ENCODE measurements at places on chromosomes 1 and 21.

DNA sequence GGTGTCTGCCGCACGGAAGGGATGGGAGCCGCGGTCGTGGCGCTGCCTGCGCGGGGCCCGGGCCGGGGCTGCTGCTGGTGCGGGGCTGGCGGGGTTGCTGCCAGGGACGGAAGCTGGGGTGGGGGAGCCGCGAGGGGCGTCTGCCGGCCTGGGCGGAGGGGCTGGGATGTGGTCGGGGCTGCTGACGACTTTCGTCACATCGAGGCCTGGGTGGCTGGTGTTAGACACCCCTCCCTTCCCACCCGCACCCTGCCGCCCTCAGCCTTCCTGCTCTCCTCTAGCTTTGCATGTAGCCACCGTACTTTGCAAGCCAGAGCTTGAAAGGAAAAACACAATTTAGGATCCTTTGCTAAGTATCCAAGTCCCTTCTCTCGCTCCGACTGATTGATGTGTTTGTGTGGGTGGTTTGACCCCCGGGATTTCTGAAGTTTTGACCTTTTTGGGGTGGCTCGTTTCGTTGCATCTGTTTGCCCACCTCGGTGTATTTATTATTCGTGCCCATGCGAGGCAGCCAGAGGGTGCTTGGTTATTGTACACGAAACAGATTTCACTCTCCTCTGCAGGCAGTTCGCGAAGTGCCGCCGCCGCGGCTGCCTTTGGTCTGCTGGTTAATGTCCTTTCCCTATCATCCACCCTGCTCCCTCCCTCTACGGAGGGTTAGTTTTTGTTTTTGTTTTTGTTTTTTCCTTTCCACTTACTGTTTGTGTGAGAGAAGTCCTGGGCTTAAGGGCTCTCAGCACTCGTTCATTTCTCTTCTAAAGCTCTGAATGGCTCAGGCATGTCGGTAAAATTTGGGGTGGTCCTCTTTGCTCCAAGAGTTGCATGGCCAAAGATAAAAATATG, 868 bp downstream of the C1orf21 start:
- peak; percentile 28 for DNase-seq

- DNase-seq: peak; percentile 40
Measured at GRCh38 chr1:25107643-25108010, 124.7 kb downstream of the SYF2 start.

DNA sequence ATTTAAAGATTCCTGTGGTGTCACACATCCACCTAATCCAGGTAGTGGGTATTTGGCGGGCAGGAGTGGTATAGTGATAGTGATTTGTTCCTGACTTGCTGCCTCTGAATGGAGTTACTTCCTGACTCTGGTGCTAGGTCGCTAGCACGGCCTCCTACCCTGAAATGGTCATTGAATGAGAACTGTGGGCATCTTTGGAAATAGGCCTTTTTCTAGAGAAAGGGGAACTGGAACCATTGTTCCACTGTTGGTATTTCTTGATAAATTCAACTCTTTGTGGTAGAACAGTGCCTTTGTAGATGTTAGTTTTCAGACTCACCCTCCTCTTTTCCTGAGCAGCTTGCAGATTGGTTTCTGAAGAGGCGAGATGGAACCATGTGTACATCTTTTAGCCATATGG, 1.5 kb downstream of the QSOX1 start:
- DNase-seq: no peak

- DNase-seq: no peak
Measured at GRCh38 chr1:3586986-3587759, 24.1 kb downstream of the MEGF6 start.

DNA sequence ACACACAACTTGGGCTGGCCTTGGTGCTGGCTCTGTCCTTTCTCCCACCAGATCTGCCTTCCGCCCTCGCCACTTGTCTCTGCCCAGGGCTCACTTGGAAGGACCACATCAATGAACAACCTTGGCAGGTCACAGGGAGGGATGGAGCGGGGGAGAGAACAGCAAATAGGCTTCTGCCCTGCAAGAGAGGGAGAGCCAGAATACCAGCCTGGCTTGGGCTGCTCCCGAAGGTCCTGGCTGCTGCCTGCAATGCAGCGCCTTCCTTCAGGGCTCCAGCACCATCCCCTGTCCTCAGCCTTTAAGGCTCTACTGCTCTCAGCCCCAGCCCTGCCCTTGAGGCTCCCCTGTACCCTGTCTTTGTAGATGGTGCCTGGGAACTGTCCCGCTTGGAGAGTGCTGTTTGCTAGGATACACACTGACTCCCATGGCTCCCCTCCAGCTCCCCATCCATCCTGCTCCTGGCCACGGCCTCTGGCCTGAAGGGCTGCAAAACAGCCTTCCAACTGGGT, 43.8 kb downstream of the HIVEP3 start:
- no peak for DNase-seq

GRCh38 chr1:228827019-228827418, 91.7 kb downstream of the RHOU start:
- peak; percentile 28 for DNase-seq

DNA sequence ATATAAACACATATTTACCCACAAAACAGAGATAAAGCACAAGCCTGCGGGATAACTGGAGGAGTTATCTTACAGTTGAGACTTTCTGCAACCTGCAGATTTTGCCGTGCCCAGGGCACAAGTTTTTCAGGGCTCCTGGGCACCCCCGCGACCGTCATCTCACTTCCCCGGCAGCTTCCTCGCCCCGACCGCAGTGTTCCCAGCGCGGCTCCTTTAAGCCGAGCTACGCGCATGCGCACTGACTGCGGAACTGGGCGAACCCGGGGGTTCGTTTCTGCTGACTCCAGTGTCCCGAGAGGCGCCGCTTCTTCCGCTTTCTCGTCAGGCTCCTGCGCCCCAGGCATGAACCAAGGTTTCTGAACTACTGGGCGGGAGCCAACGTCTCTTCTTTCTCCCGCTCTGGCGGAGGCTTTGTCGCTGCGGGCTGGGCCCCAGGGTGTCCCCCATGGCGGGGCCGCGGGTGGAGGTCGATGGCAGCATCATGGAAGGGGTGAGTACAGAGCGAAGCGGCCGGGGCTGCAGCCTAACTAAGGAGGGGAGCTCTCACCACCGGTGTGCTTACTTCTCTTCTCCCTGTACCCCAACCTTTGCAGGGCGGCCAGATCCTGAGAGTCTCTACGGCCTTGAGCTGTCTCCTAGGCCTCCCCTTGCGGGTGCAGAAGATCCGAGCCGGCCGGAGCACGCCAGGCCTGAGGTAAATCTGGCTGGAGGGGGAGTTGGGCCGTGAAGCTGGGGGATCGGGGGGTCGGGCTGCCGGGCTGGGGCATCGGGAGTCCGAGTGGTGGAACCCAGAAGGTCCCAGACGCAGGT, at the start of gene RTCA:
Gene RTCA (plus strand): TSS at position 286 of the 810 bp plus-strand sequence. CDS start 160 bp downstream, at position 446.
- DNase-seq: peak; percentile 95

DNA sequence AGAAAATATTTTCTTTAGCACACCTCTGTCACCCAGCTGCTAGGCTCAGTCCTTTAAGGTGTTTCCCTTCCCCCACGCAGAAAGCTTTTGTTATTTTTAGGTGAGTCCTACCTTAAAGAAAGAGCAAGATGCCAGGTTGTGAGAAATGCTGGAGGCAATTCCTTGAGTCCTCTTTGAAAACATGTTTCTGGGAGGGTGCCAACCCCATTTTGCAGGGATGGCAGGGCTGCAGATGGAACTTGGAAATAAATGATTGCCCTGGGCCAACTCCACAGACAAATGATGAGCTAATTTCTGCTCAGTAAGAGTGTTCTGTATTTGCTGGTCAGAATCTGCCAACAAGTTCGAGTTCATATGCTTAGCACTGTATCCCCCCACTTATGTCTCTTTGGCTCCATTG, 119.2 kb upstream of the RAB3GAP2 start:
- DNase-seq: no peak

GRCh38 chr1:68051475-68051874, 1.0 kb upstream of the DIRAS3 start:
- peak; percentile 70 for DNase-seq

- DNase-seq: no peak
Measured at GRCh38 chr1:205244384-205244783, 16.6 kb downstream of the TMCC2 start.

GRCh38 chr1:114099268-114099667, 54.4 kb downstream of the SYT6 start:
- DNase-seq: no peak

GRCh38 chr21:36551731-36552433, 72.0 kb upstream of the CLDN14 start:
- peak; percentile 93 for DNase-seq

DNA sequence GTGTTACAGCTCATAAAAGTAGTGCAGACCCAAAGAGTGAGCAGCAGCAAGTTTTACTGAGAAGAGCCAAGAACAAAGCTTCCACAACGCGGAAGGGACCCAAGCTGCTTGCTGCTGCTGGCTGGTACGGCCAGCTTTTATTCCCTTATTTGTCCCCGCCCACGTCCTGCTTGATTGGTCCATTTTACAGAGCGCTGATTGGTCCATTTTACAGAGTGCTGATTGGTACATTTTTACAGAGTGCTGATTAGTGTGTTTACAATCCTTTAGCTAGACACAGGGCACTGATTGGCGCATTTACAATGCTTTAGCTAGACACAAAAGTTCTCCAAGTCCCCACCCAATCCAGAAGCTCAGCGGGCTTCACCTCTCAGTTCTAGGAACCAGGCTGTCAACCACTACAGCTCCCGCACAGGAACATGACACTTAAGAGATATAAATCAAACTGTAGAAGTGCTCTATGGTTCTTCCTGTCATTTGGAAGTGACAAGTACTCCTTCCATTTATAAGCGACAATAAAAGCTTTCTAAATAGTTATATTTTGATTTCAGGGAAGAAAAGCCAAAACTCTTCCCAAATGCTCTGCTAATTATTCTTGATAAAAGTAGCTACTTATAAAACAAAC, 28.5 kb downstream of the RNF115 start:
- no peak for DNase-seq

DNA sequence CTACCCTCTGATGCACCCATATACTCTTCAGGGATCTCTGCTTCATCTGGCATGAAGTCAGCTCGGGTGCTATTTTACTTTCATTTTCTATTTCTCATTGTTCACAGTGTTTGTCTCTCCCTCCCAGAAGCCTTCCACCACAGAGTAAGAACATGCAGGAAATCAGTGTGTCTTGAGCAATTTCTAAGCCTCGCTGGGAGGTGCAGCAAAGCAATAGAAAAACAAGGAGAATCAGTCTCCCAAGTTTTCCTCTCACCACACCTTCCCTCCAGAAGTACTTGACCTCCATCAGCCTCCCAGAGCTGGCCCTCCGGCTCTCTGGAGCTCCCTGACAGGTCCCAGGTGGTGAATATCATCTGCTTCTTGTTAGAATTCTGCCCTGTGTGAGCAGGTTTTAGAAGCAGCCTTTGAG, 594.7 kb upstream of the CAMK1G start:
- peak; percentile 49 for DNase-seq

- peak; percentile 1 for DNase-seq
Measured at GRCh38 chr1:2975466-2976179, 45.6 kb upstream of the ACTRT2 start.

- no peak for DNase-seq
Measured at GRCh38 chr1:53332833-53333232, 5.0 kb upstream of the LRP8 start.

GRCh38 chr21:31194510-31195293, 149.4 kb downstream of the TIAM1 start:
- DNase-seq: no peak

DNA sequence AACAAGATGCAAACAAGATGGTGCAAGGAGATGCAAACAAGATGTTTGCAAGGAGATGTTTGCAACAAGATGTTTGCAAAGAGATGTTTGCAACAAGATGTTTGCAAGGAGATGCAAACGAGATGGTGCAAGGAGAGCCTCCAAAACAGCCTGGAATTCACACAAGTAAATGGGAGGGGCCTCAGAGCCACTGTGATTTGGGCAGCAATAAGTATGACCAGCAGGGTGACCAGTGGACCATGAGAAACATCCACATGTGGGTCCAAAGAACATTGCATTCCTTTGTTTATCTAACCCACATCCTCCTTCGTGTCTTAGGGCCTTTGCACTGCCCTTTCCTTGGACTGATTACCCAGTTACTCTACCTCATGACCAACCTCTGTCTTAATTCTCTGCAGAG, 162.9 kb downstream of the PLPP3 start:
- DNase-seq: peak; percentile 30

- DNase-seq: peak; percentile 8
Measured at GRCh38 chr1:26225033-26225831, 8.8 kb upstream of the CEP85 start.

DNA sequence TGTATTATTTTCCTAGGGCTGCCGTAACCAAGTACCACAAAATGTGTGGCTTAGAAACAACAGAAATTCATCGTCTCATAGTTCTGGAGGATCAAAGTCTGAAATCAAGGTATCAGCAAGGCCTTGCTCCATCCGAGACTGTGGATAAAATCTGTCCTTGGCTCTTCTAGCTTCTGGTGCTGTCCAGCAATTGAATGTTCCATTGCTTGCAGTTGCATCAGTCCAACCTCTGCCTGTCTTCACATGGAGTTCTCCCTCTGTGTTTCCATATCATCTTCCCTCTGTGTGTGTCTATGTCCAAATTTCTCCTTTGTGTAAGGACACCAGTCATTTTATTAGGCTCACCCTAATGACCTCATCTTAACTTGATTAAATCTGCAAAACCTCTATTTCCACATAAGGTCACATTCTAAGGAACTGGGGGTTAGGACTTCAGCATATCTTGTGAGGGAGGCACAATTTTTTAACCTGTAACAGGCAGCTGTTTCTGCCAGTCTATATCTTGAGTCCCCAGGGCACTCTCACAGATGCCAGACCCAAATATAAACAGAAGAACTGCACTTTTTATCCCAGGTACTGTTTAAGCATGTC, 84.2 kb downstream of the ERG start:
- DNase-seq: no peak

GRCh38 chr1:15510611-15511405, 13.2 kb downstream of the CASP9 start:
- DNase-seq: peak; percentile 39

DNA sequence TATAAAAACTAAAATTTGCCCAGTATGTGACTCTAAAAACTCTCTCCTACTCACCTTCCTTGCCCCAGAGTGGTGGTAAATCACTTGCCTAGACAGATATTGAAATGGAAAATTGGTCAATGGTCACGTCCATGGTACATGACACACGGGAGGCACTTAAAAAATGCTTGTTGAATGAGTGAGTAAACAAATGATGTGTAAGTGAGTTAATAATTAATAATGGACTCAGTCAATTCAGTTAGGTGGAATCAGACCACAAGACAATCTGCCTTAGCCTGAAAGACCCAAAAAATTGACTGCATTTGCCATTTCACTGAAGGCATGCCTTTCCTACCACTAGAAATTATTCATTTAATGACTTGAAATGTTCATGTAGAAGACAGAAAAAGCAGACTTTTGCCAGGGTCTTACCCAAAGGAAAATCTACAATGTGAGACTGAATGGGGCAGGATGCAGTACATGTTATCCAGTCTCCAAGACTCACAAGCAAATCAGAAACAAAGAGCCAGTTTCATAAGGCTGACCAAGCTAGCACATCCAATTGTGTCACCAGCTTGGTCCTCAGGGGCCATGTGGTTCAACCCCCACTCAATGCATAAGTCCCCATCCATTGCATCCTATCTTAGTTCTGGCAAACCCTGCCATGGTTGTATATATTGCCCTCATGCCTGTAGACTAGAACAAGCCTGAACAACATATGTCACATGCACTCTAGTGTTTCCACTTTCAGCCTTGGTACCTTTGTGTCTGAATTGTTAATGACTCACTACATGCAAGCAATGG, 73.6 kb downstream of the TBX15 start:
- no peak for DNase-seq

- no peak for DNase-seq
Measured at GRCh38 chr1:169615803-169616202, 14.1 kb downstream of the SELP start.

Data from fibroblast of mammary gland (primary cell).